ENCODE measurements at places on chromosomes 12 and 14. TPM values are rescaled to one million over a fixed set of nuclear protein-coding genes. Genes with fewer than 3 reads are reported as not detected.

- DNase-seq, result no peak
- no peaks in the 10 kb centered on the region for H3K4me1 ChIP-seq
- H3K4me3 ChIP-seq, result no peak overlapping the region
- no peaks in the 10 kb centered on the region for H3K27me3 ChIP-seq
- peaks cover 3% of the 10 kb centered on the region for H3K36me3 ChIP-seq
- H3K27ac ChIP-seq, result no peak overlapping the region
Measured at GRCh38 chr12:124456133-124456651, 111.2 kb downstream of the NCOR2 start.

- no peak overlapping the region for H3K27ac ChIP-seq
- H3K4me1 ChIP-seq, result no peaks in the 10 kb centered on the region
- no peaks in the 10 kb centered on the region for H3K27me3 ChIP-seq
- no peak overlapping the region for H3K4me3 ChIP-seq
Measured at GRCh38 chr12:81863406-81863805, 104.3 kb upstream of the PPFIA2 start.

GRCh38 chr14:104393898-104394381, 185.6 kb upstream of the C14orf180 start:
- peaks cover 2% of the 10 kb centered on the region for H3K27me3 ChIP-seq
- no peaks in the 10 kb centered on the region for H3K4me1 ChIP-seq
- no peak overlapping the region for H3K27ac ChIP-seq
- DNase-seq, result no peak

- DNase-seq, result no peak
- no peaks in the 10 kb centered on the region for H3K36me3 ChIP-seq
- H3K4me3 ChIP-seq, result no peak overlapping the region
- no peak overlapping the region for H3K27ac ChIP-seq
Measured at GRCh38 chr14:53743371-53743770, 213.3 kb downstream of the BMP4 start.

GRCh38 chr12:11555195-11555594, 94.3 kb upstream of the ETV6 start:
- H3K4me1 ChIP-seq, result peaks cover 8% of the 10 kb centered on the region
- no peak for DNase-seq
- 0 out of 2 replicates have a peak, but pooled peaks cover 1% of the 10 kb centered on the region for H3K27me3 ChIP-seq
- no peaks in the 10 kb centered on the region for H3K36me3 ChIP-seq
- H3K27ac ChIP-seq, result no peak overlapping the region
- H3K4me3 ChIP-seq, result no peak overlapping the region

DNA sequence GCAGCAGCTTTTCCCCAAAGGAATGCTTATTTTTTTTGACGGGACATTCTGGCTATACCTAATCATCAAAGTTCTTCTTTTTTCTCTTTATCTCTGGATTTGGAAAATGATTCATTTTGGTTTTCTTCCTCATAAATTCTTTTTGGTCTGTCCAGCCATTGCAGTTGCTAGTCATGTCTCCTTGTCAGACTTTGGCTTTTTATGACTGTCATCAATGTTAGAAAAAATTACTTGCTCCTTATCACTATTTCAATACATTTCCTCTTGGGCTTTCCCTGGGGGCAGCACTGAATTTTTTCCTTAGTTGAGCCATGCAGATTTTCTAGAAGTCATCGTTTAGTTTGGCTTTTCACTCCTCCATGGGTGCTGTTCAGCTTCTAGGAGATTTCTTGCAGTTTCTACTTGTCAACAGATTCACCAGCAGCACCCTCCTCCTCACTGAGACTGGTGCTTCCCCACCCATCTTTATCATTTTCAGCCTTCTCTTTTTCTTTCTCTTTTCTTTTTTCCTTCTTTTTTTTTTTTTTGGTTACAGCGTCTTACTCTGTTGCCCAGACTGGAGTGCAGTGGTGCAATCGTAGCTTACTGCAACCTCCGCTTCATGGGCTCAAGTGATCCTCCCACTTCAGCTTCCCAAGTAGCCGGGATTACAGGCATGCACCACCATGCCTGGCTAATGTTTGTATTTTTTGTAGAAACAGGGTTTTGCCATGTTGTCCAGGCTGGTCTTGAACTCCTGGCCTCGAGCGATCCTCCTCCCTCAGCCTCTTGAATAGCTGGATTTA, 5.2 kb downstream of the ADIPOR2 start:
- H3K36me3 ChIP-seq, result no peaks in the 10 kb centered on the region
- peak overlapping the region; percentile 33 for H3K27ac ChIP-seq
- no peak for DNase-seq
- peaks cover 54% of the 10 kb centered on the region for H3K4me1 ChIP-seq

GRCh38 chr12:34205401-34205800, 183.1 kb downstream of the ALG10 start:
- no peak overlapping the region for H3K4me3 ChIP-seq
- DNase-seq, result no peak
- no peaks in the 10 kb centered on the region for H3K4me1 ChIP-seq

DNA sequence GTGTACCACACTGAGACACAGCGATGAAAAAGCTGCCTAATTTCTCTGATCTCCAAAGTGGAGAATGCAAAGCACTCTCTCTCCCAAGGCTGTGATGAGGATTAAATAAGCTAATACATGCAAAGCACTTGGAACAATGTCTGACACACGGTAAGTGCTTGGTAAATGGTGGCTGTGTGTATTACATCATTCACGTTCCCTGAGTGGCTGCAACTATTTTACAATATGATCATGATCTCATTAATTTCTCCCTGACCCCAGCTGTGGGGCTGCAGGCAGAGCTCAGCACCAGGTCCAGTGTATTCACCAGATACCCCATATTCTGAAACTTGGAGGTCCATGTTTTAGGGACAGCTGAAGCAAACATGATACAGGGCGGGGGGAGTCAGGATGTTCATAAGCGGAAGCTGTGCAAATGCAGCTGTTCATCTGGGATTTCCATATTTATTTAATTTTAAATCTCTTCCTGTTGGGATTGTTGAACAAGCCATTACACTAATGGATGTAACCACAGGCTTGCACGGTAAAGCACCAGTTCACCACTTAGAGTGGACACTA, 106.4 kb downstream of the CCDC60 start:
- H3K27me3 ChIP-seq, result no peaks in the 10 kb centered on the region
- no peak overlapping the region for H3K4me3 ChIP-seq
- H3K4me1 ChIP-seq, result no peaks in the 10 kb centered on the region
- no peaks in the 10 kb centered on the region for H3K36me3 ChIP-seq
- no peak for DNase-seq
- no peak overlapping the region for H3K27ac ChIP-seq

- H3K36me3 ChIP-seq, result no peaks in the 10 kb centered on the region
- DNase-seq, result no peak
- H3K27ac ChIP-seq, result no peak overlapping the region
- H3K4me3 ChIP-seq, result no peak overlapping the region
Measured at GRCh38 chr14:64700894-64701293, 3.3 kb upstream of the PLEKHG3 start.

Gene AQP6
- not detected for total RNA-seq

Gene NOS1
- not detected for total RNA-seq

Gene GALC
- total RNA-seq, result 16.3 TPM

Gene IL26
- total RNA-seq, result not detected

Data from Caco-2 (cell line).